ENCODE measurements at places on chromosomes 4 and X.

DNA sequence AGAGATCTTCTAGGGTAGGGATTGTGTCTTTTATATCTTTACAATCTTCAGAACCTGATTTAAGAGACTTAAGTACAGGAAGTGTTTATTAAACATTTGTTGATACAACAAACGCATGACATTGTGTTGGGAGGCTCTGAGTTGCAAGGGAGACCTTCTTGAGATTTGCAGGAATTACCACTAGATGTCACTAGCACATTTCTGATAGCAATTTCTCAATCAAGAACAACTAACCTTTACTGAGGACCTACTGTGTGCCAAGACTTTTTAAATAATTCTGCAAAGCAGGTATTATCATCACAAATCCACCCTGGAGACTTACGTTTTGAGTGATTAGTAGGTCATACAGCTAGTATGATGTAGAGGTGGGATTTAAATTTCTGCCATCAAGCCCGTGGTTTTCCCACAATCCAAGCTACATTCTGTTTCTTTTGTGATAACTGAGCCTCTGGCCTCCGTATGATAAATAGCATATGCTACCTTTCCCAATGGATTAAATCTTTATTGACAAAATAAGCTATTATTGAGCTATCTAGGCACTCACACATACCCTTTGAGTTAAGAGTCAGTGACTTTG, 986.0 kb downstream of the CCSER1 start:
- peak; percentile 48 for DNase-seq

DNA sequence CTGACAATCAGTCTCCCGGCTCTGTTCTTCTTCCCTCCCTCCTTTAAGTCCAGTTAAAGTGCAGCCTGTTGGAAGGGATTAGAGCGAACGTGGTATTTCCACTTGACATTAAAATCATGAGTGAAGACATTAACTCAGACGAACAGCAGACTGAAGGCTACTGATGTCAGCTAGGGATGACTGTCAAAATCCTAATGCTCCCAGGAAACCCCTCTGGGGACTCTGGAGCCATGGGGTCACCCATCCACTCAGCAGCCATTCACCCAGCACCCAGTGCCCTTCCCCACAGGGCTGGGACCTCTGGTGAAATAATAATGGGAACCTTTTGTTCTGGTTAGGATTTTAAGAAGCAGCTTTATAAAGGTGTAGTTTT, 113.9 kb downstream of the DRD5 start:
- no peak for DNase-seq

- peak; percentile 1 for DNase-seq
Measured at GRCh38 chr4:2249526-2250356, 7.8 kb upstream of the HAUS3 start.

GRCh38 chr4:3202836-3203820, 45.8 kb upstream of the MSANTD1 start:
- no peak for DNase-seq

DNA sequence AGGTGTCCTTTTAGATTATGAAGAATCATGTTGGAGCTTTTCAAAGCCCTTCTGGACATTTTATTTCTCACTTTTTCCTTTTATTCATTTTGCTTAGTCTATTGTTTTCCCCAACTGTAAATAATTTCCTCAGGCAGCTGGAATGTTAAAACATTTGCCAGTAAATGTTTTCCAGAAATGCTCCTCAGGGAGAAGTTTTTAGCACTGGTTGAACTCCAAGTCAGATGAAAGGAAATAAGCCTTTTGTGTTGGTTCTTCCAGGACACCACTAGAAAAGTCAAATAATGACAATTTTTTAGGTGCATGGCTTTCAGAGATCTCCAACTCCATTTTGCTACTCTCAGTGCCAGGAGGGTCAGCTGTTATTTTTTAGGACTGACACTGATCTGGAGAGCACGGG, 127.9 kb downstream of the IL13RA2 start:
- no peak for DNase-seq

DNA sequence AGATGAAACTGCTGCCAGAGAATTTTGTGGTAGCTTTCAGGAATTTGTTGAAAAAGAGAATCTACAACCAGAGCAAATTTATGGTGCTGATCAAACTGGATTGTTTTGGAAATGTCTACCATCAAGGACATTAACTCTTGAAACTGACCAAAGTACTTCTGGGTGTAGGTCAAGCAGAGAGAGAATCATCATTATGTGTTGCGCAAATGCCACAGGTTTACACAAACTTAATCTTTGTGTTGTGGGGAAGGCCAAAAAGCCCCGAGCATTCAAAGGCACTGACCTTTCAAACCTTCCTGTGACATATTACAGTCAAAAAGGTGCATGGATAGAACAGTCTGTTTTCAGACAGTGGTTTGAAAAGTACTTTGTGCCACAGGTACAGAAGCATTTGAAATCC, 2.1 kb downstream of the TIGD2 start:
- no peak for DNase-seq

DNA sequence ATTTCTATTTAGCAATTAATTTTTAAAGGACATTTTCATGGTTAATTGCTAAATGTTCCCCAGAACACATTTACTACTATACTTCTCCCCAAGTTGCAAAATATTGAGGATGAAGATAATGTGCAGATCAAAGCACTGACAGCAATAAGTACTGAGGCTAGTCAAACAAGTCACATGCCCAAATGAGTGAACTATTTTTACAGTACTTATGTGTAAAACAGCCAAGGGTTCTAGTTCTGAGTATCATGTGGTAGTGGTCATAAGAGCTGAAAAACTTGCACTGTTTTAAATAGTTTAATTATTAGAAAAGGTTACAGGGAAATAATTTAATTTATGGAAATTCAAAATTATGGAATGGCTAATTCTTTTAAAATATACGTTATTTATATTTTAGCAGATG, 3.8 kb downstream of the GALNTL6 start:
- no peak for DNase-seq

GRCh38 chr4:16264798-16265197, 38.5 kb upstream of the TAPT1 start:
- peak; percentile 63 for DNase-seq

DNA sequence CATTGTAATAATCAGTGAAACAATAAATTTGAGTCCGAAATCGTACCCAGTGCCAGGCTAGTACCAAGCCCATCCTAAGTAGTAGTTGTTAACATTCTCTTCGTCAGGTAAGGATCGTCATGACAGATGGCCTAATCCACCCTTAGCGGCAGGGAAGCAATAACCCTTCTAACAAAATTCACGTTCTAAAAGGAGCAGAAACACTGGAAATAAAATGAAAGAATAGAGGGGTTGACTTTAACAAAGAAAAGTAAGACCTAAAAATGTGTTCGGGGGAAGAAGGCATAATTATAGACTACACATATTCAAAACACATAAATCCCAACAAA, 142.7 kb downstream of the CPEB2 start:
- no peak for DNase-seq

DNA sequence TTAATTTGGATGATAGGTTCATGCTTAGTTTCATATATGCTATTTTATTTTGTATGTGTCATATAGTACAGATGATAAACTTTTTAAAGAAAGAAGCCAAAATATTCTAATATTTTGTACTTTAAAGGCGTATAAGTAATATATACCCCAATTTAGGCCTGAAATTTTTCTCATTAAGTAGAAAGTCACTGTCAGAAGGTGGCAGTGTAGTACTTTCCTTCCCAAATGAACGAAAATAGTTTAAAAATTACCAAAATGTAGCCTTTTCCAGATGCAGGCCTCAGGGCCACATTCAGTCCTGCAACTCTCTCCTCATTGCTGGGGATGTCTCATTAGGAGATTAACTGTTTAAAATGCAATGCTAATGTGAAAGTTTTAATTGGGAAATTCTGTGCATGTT, 1263.6 kb downstream of the C4orf33 start:
- peak; percentile 38 for DNase-seq

GRCh38 chr4:120434756-120435155, 368.1 kb upstream of the MAD2L1 start:
- peak; percentile 5 for DNase-seq

DNA sequence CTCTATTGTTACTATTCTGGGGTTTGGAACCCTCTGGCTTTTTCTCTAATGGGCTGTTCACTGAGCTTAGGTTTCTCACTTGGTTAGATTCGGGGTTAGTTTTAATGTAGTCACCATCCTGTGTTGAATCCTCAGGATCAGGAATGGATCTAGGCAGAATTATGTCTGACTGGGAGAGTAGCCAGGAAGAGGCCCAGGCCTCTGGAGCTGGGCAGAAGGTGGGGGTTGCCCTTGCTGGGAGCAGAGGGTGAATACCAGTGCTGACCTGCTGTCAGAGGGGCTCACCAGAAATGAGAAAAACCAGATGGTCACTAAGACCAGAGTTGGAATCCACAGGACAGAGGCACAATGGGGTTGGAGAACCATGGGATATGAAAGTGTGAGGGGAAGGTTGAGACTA, 126.6 kb upstream of the SLC4A4 start:
- DNase-seq, result no peak

GRCh38 chrX:75547783-75548182, 24.9 kb upstream of the ZDHHC15 start:
- DNase-seq, result peak; percentile 88

- DNase-seq, result no peak
Measured at GRCh38 chr4:60884587-60884986, 315.5 kb upstream of the ADGRL3 start.

DNA sequence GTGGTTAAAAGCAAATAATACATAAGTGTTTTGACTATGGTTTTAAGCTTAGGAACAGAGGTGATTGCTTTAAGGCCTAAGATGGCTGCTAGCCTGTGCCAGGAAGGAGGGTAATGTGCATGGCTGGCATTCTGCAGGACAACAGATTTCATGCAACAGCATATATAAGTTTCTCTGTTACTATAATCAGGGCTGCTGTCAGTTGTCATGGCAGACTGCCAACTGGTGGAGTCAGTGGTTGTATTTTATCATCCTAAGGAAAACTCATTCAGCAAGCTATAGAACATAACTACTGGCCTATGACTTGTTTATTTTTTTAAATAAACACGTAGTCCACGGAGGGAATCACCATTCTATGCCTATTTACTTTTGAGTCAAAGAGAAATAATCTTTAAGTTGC, 77.7 kb upstream of the DCAF8L1 start:
- DNase-seq, result no peak

GRCh38 chrX:9678215-9678965, 87.3 kb downstream of the GPR143 start:
- DNase-seq, result no peak

GRCh38 chr4:2286904-2287593, 25.1 kb upstream of the MXD4 start:
- DNase-seq, result no peak

GRCh38 chr4:140113653-140114052, 40.3 kb downstream of the MAML3 start:
- DNase-seq, result no peak

- no peak for DNase-seq
Measured at GRCh38 chr4:174210354-174210753, 73.1 kb downstream of the FBXO8 start.

DNA sequence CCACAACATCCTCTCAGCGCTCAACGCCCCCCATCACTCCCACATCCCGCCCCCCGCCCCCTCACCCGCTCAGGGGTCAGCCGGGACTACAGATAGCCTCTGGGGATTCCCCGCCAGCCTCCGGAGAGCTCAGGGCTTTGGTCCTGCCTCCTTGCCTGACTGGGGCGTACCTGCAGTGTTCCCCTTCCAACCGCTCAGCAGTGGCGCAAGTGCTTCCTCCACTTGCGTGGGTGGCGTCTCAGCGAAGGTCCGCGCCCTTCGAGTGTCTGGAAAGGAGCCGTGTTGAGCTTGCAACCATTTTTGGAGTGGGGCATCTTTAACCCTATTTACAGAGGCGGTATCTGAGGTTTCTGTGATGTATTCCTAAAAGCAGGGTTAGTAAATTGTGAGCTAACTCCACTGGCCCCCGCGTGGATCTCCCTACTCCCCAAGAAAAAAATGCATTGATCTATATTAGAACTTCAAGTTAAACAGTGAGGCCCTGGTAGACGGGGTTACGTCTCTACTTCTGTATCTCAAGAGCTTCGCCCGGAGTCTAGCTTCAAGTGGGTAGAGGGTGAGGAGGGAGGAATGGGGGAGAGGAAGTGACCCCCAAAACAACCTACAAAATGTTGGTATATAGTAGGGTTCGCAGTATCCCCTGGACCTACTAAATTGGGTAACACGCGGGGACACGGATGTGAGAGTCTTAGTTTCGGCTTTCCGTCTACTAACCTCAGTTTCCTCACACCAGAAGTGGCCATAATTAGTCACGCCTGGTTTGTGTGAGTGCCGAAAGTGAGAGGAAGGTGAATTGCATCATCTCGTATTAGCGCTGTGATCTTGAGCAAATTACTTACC, 16.1 kb downstream of the NKX3-2 start:
- no peak for DNase-seq

DNA sequence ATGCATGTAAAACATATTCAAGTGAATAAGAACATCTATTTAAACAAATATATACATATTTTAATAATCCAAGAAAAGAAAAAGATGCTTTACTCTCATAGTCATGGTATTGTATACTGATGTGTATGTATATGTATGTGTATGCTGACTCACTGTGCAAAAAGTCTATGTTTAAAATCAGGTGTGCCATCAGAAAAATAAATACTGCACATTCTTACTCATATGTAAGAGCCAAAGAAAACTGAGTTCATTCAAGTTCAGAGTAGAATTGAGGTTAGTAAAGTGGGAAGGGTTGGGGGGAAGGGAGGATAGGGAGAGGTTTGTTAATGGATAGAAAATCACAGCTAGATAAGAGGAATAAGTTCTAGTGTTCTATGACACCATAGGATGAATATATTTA, 403.9 kb upstream of the SMIM31 start:
- peak; percentile 48 for DNase-seq

GRCh38 chrX:71106427-71106826, at the start of gene CXorf65:
Gene CXorf65, minus strand, starts transcription at chrX:71106740. Its CDS starts 184 bp downstream, at chrX:71106556.
- no peak for DNase-seq

- DNase-seq, result peak; percentile 61
Measured at GRCh38 chr4:84952004-84952403, 14.5 kb downstream of the WDFY3 start.

DNA sequence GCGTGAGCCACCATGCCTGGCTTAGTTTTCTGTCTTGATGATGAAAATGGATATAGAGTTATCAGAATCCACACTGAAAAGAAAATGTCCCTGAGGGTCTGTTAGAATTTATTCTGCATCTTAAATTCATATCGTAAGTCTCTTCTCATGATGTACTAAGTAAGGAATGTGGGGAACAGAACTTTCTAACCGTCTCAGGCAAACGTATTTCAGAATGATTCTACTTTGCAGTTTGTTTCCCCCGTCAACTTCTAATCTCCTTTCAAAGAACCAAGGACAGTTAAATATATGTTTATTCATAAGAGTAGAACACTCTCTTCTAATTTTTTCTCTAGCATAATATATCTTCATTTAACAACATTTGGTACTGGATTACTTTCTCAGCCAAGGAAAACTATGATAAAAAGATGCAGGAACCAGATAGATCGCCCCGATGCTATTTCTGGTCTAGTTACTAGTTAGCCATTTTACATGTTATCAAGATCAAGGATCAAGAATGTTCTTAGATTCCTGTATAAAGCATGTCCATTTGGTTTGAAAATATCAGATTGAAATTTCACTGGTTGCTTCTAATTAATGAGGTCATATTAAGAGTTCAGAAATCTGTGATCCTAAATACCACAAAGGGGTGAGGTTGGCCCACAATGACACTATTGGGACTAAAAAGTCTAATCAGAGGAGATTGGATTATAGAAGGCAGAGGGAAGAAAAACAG, 49.5 kb downstream of the METTL14 start:
- DNase-seq, result no peak

Data from astrocyte of the hippocampus (primary cell).